EH (cell line): ENCODE measurements at places on chromosomes 4 and X.

GRCh38 chr4:45442466-45442865 is 681.4 kb downstream of the GABRG1 start:
- no peak for DNase-seq

DNA sequence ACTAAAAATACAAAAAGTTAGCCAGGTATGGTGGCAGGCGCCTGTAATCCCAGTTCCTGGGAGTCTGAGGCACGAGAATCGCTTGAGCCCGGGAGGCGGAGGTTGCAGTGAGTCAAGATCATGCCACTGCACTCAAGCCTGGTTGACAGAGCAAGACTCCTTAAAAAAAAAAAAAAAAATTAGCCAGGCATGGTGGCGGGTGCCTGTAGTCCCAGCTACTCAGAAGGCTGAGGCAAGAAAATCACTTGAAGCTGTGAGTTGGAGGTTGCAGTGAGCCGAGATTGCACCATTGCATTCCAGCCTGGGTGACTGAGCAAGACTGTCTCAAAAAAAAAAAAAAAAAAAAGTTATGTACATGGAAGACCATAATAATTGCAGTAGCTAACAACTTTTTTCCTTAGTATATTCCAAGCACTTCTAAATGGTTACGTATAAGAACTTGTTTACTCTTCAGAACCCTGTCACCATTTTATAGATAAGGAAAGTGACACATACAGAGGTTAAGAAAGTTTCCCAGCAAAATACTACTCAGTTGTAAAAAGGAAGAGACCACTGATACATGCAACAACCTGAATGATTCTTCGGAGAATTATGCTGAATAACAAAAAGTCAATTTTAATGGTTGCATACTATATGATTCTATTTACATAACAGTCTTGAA is 24.5 kb downstream of the RUFY3 start:
- DNase-seq, result peak; percentile 81

DNA sequence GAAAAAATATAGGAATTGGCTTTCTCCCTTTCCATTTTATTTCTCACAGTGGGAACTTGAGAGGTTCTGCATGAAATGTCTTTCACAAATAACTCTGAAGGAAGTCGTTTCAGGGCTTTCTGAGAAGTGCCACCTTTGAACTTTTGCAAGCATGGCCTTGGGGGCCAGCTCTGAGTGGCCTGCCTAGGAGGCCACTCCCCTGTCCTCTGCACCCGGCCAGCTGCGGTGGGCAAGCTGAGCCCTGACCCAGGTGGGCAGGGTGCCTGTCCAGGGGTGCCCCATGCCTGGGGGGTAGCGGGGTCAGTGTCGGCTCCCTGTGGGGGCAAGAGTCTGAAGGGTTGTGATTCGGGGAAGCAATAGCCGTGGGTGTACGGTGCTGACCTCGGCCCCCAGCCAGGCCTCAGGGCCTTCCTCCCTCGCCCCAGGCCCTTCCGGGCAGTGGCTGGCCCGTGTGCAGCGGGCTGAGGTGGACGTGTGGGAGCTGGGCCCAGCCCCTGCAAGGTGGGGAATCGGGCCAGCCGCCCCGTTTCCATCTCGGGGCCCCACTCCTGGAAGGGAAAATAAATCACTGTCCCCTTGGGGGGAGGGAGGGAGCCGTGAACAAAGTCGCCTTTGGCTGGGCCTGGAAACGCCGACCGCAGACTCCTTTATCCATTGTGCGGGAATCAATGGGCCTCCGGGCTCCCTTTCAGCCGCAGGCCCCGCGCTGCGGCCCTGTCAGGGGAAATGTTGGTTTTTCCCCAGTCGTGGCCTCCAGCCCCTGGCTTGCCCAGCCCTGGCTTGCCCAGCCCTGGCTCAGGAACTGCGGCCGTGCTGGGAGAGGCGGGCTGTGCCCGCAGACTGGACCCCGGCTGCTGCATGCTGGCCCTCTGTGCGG is 3.1 kb downstream of the FGFRL1 start:
- DNase-seq, result no peak

- DNase-seq, result no peak
Observed at GRCh38 chr4:38223782-38224236, 263.6 kb downstream of the PTTG2 start.

DNA sequence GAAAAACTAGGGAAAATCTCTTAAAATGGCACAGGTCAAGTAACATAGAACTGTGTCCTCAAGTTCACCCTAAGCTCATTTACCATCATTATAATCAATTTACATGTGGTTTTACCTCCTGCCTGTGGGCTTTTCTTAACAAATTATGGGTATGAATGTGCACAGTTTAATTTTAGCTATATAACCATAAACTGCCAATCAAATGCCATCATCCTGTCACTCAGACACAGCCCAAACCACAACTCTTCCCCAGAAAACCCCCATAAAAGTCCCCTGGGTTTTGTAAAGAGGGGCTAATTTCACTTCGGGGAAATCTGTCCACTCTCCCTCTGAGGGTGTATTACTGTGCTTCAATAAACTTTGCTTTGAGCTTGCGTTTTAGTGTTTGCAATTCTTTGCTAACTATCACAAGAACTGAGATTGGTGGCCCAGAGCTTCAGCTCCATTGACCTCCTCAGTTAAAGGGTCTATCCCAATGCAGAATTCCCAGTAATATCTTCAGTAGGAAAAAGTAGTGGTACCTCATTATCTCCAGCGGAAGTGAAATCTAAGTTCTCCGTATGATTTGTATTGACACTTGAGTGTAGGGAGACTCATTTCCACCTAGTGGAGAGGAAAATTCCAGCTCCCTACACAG is 394.6 kb downstream of the SPOCK3 start:
- no peak for DNase-seq

DNA sequence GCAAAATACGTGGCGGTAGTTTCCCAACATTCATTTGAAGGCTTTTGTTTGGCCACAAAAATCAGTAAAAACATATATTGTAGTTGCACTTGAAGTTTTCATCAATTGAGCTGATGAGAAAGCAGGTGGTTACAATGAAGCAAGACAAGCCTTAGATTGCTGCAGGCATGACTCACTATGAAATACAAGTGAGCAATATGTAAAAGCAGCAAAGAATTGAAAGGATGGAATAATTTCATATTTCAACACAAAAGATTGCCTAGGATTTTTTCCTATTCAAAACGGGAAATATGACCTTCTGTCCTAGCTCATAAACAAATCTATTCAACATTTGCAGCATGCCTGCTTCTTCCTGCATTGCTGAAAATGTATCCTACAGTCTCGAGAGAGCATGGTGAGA is 190.9 kb upstream of the BANK1 start:
- no peak for DNase-seq

GRCh38 chr4:129109965-129110824 is 14.2 kb downstream of the C4orf33 start:
- no peak for DNase-seq

GRCh38 chr4:72557021-72557420 is 12.0 kb downstream of the ADAMTS3 start:
- DNase-seq, result no peak

DNA sequence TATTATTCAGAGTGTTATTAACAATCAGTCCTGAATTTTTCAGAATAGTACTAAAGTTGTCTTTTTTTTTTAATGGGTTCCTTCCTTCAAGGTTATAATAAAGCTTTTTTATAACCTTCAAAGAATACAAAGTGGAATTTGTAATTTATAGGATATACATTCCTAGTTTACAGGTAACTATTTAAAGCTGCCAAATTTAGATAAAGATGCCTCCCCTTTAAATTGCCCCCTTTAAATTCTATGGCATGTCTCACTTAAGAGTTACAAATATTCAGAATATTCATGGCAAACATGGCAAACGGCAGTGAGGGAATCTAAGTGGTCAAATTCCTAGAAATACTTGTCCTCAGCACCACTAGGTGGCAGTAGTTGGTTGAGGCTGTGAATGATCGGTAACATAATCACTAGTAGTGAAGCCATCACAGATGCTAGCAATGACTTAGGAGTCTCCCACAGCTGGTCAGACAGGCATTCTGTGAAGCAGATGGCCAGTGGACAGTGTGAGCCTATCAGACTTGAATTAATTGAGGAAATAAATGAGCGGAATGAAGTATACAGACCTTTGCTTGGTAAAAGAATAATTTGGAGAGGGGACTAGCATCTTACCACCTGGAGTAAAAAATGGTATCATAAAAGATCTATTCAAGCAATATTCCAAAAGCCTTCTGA is 86.4 kb downstream of the CBR4 start:
- peak; percentile 76 for DNase-seq

DNA sequence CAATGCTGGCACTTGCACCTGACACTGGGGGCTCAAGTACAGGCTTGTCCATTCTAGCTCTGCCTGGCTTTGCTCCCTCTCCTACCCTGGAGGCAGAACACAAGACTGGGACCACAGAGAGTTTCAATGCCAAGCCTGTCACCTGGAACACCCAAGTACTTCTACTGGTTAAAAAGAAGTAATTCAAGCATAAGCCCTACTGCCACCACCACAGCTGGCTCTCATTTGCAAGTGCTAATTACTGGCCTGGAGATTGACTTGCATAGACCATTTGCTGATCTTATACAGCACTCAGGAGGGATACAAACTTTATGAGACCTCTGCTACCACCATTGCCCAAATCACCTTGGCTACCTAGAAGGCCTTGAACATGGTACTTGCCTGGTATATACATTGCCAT is 1550.9 kb downstream of the C4orf33 start:
- DNase-seq, result no peak

DNA sequence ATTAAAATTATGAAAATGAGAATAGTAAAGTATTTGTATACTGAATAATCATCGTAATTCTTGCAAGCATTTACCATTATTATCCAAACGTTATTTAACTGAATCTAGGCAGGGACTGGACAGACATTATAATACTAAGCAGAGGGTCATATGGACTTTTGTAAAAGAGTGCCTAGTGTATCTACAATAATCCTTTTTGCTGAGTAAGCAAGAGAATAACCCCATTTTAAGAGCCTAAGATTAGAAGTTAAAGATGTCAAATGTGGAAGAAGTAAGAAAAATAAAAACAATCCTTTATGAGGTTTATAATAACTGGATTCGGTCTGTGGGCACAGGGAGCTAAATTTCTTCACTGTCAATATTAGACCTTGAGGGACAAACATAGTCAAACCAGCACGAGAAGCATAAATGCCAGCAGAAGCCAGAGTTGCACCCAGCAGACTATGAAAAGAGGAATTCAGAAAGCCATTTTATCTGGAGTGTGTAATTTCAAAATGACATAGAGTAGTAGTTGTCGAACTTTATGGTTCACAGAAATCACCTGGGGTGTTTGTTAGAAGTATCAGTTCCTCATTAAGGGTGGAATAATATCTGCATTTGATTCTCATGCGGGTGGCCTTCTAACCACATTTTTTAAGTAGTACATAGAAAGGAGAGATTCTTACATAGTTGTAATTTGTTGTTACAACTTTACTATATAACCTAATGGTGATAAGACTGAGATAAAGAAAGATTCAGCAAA is 39.7 kb upstream of the DCLK2 start:
- no peak for DNase-seq

DNA sequence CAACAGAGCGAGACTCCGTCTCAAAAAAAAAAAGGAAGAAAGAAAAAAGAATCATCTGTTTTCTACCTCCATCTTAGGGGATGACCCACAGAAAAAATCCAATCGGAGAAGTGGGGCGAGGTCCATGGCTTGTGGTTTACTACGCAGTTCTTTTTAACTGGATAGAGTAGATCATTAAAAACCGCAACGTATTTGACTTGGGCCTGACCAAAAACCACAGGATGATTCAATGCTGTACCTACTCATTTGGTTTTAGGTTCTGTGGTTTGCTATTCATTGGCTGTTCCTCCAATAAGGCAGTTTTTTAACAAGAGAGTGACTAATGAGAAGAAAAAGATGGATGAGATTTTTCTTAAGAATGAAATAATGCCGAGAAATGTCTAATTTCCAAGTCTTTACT is 83.7 kb downstream of the FREM3 start:
- DNase-seq, result peak; percentile 52

- DNase-seq, result peak; percentile 45
Observed at GRCh38 chrX:75181721-75182120, 25.6 kb upstream of the ABCB7 start.

- peak; percentile 91 for DNase-seq
Observed at GRCh38 chr4:105473324-105474098, at the start of gene PPA2. Gene PPA2 (minus strand): TSS chr4:105474062. CDS start chr4:105474050, 12 bp downstream.

- no peak for DNase-seq
Observed at GRCh38 chr4:1315836-1316536, 26.3 kb downstream of the MAEA start.

- DNase-seq, result peak; percentile 56
Observed at GRCh38 chr4:54439831-54440243, 210.7 kb downstream of the PDGFRA start.

DNA sequence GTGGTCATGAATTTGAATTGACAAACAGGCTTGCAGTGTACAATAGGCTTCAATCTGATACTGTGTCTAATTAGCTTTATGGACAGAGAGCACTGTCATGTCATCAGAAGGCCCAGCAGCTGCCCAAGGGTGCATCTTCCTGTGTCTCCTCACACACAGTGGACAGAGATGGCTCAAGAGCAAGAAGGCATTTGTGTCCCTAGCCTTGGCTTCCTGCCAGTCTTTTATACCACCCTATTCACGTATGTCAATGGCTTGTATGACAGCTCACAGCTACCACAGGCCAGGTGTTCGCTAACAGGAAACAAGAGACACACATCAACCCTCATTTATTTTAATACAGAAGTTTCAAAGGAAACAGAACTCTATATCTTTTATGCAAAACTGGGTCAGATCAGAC is 874.0 kb upstream of the AGA start:
- no peak for DNase-seq

DNA sequence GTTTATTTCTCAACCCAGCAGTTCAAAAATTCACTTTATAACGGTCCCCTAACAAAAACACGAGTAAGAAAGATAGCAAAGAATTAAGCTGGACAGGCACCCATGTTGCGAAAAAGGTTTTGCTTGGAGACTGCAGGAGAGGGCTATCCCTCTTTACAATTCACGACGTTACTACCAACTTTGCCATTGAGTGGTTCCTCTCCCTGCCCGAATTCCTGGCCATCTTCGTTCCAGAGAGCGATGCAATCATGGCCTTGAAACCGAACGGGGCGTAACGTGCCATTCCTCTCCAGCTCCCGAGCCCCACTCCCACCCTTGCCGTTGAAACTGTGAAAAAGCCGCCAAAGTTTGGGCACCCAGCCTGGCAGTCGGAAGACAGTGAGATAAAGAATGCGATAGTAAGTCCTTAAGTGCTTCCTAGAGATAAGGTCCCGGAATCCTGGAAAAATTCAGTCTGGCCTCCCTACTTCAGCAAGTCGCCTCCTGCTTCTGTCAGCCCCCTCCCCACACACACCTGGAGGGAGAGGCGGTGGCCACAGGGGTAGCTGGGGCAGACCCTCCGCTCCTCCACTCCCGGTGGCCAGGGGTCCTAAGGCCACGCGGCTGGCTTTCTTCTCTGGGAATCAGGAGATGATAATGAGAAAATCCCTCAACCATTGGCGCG is 65.2 kb downstream of the FBXO8 start:
- no peak for DNase-seq

GRCh38 chrX:77493677-77494553 is 46.7 kb downstream of the FGF16 start:
- peak; percentile 87 for DNase-seq

GRCh38 chrX:70171624-70172023 is 5.7 kb upstream of the DGAT2L6 start:
- no peak for DNase-seq

DNA sequence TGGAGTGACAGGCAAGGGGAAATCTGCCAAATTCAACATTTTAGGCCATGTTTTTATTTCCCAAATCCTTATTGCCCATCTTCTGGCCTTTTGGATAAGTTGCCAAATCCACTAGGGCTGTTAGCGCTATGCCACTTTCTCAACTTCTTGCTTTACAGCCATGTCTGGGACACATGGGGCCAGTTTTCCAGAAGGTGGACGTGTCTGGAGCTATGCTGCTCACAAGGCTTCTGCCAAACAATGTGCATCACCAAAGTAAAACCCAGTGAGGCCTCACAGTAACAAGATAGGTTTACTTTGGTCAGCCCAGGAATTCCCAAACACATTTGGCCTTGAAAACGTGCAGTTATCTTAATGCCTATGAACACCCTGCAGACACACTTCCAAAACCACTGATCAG is 142.9 kb downstream of the MID1 start:
- DNase-seq, result no peak
